BE2C (cell line): ENCODE measurements at places on chromosomes 11 and 22.

DNA sequence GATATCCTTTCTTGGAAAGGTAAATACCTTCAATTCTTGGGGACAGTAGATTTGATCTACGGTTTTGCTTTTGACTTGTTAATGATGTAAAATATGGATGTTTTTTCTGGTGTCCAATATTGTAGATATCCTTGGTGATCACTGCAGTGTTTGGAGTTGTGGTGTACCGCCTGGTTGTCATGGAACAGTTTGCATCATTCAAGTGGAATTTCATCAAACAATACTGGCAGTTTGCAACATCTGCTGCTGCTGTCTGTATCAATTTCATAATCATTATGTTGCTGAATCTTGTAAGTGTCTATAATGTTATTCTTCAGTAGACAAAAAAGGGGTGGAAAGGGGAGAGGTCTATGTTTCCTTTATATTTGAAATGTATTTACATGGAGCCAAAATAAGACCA, 27.4 kb upstream of the MUC15 start:
- DNase-seq, result no peak

- no peak for DNase-seq
These were observed 39.3 kb upstream of the NNMT start for GRCh38 chr11:114256967-114257286.

- no peak for DNase-seq
These were observed 27.7 kb downstream of the SLC36A4 start for GRCh38 chr11:93169950-93170561.

DNA sequence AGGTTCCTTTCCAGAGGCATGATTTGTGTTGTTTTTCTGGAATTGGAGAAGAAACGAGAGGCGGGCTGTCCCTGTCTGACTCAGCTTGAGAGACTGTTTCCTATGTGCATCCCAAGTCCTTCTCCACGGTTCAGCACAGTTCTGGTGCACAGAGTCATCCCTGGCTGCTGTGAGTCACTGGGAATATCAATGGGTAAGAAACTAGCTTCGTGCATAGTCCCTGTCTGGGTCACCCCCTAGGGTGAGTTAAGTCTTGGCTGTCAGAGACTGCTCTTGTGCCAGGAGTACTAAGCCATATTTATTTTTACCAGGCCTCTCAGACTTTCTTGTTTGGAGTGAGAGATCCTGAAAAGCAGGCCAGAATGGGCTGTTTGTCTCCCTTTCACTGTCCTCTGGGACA, 2.4 kb upstream of the LRP4 start:
- no peak for DNase-seq

- no peak for DNase-seq
These were observed 8.3 kb upstream of the CDC42EP1 start for GRCh38 chr22:37551981-37552380.

GRCh38 chr11:94243571-94244515, 60.5 kb upstream of the IZUMO1R start:
- DNase-seq, result no peak
